ENCODE measurements at places on chromosomes 1 and 21.
A peak's percentile ranks its signal among the peaks of the same experiment; 100 is the strongest.

- no peak for DNase-seq
Measured at GRCh38 chr1:59379371-59379728, 82.5 kb downstream of the FGGY start.

- DNase-seq = no peak
Measured at GRCh38 chr1:226248796-226249195, 25.3 kb downstream of the MIXL1 start.

DNA sequence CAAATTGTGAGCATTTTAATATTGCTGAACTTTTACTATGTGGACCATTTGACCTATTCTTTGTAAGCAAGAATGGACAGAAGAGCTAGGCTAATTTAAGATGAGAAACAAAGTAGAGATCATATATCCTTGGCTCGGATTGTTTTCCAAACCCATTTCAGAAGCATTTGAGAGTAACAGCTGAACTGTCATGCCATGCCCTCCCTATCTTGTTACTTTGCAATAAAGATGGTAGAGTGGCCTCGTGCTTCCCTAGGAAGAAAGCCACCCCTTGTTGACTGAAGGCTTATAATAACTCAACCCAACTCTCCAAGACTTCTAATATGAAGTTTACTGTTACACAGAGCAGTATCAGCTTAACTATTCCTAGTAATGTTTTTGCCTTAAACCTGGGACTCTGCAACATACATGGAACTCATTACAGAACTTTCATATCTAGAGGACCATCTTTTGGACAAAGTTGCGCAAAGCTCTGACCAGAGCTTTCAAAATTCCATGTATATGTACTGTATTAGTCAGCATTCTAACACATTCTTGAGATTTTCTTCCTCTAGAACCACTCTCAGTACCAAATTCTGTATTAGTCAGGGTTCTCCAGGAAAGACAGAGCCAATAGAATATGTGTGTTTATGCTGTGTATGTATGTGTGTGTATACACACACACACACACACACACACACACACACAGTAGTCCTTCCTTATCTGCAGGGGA, 68.7 kb downstream of the ADAMTS1 start:
- DNase-seq = no peak

- DNase-seq = peak; percentile 48
Measured at GRCh38 chr1:50968821-50969610, 1.0 kb upstream of the CDKN2C start.

DNA sequence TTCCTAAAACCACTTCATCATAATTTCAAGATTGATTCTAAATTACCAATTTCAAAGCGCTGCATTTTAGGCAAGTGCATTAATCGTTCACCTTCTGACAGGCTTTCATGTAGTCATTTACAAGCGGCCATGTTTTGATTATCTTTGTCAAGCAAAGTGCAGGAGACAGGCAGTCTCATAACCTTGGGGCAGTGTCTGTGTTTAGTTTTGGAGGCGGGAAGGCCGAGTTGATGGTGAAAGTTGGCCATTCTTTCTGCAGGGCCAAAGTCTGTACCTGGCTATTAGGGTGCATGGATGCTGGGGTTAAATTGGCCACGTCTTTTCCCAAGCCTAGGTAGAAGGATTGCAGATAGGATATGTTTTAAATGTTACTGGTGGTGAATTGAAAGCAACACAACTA, 2.9 kb downstream of the AGPAT3 start:
- DNase-seq = no peak

DNA sequence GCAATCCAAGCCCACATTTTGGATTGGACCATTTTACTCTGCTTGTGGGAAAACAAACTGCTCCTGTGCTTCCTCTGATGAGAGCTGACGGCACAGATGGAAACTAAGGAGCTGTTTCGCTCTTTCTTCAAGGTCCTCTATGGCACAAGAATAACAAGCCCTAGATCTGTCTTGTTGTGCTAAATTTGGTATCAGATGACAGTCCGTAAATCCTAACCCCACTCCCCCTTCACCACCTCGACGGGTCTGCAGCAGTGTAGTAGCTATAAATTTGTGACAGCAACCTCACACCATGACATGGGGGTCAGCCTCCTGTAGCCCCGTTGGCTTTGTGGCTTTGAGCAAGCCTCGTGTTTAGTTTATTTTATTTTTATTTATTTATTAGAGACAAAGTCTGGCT, 85.9 kb downstream of the ADSS2 start:
- no peak for DNase-seq

- DNase-seq = no peak
Measured at GRCh38 chr21:43758111-43758641, 17.9 kb downstream of the CSTB start.

GRCh38 chr1:42765832-42766740, 742 bp downstream of the P3H1 start:
- peak; percentile 50 for DNase-seq

- DNase-seq = no peak
Measured at GRCh38 chr1:223140611-223141405, 2.2 kb downstream of the TLR5 start.

- no peak for DNase-seq
Measured at GRCh38 chr1:206705726-206706297, 21.1 kb downstream of the MAPKAPK2 start.

DNA sequence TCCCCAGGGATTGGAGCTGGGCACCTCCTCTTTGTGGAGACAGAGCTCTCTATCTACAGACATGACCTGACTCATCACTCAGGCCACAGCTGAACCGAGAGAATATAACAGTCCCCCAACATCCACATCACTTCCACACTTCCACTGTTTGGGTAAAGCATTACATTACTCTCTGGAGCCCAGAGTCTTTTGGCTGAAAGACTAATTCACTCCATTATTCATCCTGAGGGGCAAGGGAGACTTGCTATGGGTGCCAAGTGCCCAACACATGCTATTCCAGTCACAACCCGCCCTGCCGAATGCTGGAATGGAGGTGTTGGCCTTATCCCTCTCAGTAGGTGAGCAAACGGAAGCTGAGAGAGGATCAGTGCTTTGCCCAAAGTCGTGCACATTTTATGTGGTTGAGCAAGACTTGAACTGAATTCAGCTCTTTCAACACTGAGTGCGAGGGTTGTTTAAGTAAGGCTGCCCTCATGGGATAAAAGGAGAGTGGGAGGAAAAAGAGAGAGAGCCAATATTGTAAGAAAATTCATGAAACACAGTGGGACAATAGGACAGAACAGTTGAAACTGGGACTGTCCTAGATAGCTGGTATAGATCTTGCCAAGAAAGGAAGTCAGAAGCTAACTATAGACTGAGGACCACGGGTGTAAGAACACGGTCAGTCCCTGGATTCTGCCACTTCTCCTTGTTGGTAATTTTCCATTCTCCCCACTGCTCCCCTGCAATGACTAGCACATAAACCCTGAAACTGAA, 13.5 kb upstream of the CHI3L1 start:
- no peak for DNase-seq

DNA sequence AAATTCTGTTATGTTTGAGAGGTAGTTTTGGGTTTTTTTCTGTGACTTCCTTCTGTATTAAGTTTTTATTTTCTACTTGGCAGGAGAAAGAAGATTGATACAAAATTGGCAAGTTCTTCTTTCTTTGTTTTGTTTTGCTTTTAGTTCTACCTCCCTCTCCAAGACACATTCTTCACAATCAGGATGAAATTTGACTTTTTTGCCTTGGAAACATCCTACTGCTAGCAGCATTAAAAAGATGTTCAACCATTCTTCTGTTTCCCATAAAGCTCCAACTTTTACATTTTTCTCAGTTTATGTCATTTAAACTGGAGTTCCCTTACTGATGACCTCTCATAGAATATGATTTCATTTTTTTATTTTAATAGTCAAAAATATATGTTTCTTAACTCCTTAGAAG, 234.8 kb downstream of the NCAM2 start:
- no peak for DNase-seq

DNA sequence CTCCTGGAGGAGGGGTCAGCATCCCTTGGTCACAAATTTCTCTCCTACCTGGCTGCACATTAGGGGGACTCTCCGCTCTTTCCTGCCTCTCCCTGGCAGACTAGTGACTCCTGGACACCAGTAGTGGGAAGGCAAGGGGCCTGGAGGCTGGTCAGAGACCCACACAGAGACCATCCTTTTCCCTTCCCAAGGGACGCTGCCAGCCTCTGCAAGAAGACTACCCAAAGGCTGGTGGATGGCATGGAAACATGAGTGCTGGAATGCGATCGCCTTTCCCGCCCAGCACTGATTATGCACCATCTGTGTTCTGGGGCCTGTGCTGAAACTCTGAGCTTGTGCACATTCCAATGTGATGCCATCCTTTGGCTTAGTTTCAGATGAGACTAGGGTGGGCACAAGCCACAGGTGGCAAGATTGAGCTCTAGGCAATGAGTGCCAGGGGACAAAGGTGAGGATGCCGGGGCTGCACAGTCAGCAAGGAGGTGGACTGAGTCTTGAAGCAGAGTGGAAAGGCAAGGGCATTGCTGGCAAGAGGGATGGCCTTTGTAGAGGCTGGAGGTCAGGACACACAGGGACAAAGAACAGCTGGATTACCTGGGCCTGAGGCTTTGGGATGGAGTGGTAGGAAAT, 12.6 kb upstream of the EPS8L3 start:
- no peak for DNase-seq

GRCh38 chr1:66349242-66349641, 184.7 kb upstream of the SGIP1 start:
- no peak for DNase-seq

DNA sequence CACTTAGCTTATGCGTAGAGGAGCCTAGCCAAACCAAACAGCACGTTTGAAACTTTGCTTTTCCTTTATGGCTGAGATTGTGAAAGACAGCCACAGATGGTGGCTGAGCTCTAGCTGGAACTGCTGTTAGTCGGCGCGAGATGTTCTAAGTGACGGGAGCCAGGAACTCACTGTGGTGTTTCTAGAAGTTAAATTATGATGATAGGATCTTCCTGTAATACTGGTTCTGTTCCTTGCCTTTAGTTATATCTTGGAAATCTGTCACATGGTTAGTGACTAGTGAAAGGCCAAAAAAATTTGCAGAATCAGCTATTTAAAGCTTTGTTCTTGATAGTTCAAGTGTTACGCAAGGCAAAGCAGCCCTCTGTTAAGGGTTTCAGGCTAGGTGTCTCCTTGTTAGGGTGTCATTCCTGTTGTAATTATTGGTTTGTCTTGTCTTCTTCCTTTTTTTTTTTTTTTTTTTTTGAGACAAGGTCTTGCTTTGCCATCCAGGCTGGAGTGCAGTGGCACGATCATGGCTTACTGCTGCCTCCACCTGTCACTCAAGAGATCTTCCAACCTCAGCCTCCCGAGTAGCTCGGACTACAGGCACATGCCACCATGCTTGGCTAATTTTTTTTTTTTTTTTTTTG, 22.6 kb downstream of the AK4 start:
- no peak for DNase-seq

GRCh38 chr1:222653178-222653827, 35.4 kb downstream of the MIA3 start:
- peak; percentile 8 for DNase-seq

DNA sequence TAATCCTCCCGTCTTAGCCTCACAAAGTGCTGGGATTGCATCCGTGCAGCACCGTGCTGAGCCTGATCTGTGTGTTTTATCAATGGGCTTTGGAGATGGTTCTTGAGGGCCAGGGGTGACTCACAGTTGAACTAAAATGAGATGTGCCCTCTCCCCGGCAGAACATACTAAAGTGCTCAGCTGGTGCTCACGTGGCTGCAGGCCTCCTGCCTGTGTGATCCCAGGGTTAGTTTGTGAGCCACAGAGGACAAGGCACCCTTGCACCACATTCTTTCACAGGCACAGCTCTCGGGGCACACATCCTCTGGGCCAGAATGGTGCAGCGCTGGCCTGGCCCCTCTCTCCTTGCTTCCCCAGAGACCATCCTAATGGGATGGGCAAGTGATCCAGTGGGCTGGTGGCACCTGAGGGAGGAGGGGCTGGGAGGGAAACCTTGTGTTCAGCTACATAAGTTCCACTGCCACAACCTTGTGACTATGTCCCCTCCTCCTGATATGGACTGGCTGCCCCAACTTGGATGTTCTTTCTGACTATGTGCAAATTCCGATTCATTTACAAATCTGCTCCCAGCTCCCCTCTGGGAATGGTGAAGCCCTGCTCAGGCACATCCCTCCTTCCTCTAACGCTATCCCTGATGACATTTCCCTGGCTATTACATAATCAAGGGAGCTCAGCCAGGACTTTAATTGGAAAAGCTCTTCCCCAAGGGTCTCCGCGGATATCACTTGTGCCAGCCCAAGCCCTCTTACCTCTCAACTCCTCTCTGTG, 197.0 kb upstream of the EDN2 start:
- no peak for DNase-seq

GRCh38 chr1:234659538-234659937, 49.6 kb upstream of the IRF2BP2 start:
- DNase-seq = no peak

DNA sequence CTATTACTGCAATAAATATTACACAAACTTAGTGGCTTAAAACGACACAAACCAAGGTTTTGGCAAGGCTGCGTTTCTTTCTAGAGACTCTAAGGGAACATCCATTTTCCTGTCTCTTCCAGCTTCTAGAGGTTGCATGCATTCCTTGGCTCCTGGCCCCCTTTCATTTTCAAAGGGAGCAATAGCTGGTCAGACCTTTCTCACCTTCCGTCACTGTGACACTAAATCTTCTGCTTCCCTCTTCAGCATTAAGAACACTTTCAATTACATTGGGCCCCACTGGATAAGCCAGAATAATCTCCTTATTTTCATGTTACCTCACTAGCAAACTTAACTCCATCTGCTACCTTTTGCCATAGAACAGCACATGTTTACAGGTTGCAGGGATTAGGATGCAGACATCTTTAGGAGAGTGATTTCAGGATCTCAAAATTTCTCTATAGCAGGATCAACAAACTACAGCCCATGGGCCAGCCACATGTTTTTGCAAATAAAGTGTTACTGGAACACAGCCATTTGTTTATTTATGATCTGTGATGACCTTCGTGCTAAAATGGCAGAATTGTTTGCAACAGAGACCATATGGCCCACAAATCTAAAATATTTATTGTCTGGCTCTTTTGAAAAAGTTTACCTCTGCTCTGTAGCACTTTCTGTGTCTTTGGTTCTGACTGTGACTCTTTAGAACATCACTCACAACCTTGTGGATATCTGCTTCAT, 221.5 kb upstream of the SGIP1 start:
- DNase-seq = no peak

DNA sequence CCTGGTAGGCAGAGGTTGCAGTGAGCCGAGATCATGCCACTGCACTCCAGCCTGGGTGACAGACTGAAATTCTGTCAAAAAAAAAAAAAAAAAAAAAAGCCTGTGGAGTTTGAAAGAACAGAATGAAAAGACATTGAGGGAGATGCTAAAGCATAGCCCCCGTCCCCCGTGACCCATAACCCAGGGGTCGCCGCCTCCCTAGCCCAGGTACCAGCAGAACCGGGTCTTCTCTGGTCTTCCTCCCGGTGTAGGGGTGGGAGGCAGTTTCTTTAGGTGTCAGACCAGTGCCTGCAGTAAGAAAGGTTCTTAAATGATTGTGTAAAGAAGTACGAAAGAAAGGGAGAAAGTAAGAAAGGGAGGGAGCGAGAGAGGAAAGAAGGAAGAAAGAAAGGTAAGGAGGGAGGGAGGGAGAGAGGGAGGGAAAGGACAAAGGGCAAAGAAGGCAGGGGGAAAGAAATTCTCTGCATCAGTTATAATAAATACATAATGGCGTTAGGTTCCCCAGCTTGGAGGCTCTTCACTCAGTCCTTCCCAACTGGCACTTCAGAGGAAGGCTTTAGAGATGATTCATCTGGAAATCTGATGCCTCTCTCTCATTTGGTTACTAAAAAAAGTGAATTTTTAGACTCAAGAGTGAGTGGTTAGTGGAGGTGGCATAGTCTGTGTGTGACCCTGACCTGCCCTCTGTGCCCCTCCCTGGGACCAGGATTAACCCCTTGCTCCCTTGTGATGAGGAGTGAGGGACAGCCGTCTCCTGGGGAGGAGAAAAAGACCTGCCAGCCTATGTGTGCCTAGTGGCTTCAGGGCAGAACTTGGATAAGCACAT, 1.1 kb downstream of the IL24 start:
- DNase-seq = no peak

Measured in stimulated activated naive CD4-positive, alpha-beta T cell treated with Interleukin-2 at 50 U/mL for 16 hours (primary cell).